ENCODE measurements at places on chromosomes 11 and 22.

DNA sequence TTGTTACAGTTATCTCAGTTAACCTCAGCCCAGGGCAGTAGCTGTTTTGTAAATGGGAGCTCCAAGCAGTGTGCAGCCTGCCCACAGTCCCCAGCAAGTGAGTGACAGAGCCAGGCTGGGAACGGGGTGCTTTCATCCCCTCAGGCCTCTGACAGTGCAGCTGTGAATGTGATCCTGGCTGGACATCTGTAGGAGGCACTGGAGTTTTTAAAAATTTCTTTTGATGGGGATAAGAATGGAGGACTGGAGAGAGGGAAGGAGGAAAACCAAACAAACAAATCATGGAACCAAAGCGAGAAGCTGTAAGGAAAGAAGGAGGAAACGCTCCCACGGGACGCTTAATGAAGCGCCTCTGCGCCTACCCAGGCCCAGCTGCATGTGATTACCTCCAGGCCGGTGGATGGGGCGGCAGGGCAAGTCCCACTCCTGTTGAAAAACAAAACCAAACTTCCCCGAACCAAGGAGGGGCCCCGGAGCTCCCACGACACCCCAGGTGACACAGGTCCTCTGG, 40.6 kb downstream of the SCUBE1 start:
- no peak for DNase-seq

GRCh38 chr22:25758316-25758715, 16.3 kb downstream of the MYO18B start:
- DNase-seq = no peak

GRCh38 chr11:83056204-83056603, 15.5 kb downstream of the RAB30 start:
- no peak for DNase-seq

DNA sequence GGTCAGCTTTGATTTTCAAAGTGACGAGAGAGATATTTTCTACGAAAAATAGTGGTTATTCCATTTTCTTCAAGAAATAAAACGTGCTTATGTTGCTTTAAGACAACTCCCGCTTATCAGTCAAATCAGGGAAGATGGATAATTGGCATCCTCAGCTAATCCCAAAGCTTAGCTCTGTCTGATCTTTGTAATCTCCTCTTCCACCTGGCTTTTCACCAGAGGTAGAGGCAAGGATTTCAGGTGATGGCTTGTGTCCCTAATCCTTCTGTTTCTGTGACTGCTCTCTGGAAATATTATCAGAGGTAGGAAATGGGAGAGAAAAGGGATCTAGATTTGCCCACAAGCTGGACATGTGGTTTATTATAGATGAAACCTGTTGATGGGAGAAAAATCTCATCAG, 78.9 kb downstream of the DBX1 start:
- DNase-seq = no peak

DNA sequence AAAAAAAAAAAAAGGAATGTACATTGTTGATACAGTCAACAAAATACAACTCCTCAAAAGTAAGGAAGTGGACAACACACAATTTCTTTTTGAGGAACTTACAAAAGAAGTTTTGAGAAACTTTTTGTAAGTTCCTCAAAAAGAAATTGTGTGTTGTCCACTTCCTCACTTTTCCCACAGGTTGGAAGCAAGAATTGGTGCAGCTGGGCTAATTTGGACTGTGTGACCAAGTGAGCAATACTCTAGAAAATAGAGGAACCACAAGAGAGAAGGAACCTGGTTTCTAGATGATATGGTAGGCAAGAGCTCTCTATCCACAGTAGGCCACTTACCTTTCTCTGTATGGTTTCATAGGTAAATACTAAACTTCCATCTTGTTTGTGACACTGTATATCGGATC, 1053.8 kb downstream of the LRRC4C start:
- no peak for DNase-seq

GRCh38 chr11:116703421-116703820, 69.4 kb downstream of the BUD13 start:
- no peak for DNase-seq

DNA sequence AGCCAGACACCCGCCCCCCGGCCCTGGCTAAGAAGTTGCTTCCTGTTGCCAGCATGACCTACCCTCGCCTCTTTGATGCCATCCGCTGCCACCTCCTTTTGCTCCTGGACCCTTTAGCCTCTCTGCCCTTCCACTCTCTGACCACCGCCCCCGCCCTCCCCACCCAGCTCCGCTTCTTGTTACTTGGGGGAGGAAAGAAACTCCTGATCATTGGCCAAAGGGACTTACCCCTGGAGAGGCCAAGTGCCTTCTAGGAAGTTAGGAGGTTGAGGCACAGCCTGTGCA, at the start of gene PRR33:
Gene PRR33 (minus strand): TSS at position 65 of the 285 bp plus-strand sequence. CDS start 1,311 bp downstream, outside the sequence.
- DNase-seq = peak; percentile 32

- DNase-seq = no peak
Measured at GRCh38 chr22:47293368-47294221, 531.1 kb downstream of the TBC1D22A start.

GRCh38 chr11:19467904-19468303, 227.2 kb upstream of the E2F8 start:
- no peak for DNase-seq

DNA sequence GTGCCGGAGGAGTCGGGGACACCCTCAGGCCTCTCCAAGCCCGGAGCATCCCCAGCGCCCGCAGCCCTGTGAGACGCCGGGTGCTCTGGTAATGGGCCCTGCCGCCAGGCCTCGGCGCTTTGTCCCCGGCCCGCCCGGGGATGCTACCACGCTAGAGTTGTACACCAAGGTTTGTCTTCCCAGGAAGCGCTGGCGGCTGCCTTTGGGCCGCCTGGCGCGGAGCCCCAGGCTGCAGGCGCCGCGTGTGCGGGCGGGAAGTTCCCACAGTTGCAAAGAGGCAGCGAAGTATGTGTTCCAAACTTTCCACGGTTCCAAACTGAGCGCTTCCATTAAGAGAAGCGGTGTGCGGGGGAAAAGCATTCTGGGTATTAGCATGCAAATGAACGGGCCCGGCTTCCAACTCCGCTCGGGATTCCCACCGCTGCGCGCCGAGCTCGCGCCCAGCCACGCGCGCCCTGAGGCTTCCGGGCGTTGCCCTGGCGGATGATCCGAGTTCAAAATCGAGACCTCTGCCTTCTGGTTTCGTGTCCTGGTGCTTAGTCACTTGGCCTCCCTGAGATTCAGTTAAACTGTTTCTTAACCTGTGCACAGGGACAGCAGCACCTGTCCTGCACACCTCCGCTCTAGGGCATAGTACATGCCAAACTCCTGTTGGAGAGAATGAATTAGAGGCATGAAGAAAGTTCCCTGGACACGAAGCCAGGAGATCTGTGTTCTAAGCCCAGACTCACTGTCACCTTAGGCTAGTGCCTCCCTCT, 1.3 kb upstream of the PATZ1 start:
- peak; percentile 79 for DNase-seq

- DNase-seq = no peak
Measured at GRCh38 chr11:106208760-106209159, 131.3 kb downstream of the AASDHPPT start.

Measured in natural killer cell (primary cell).